ENCODE measurements at places on chromosomes 2 and 18.
A peak's percentile ranks its signal among the peaks of the same experiment; 100 is the strongest.

DNA sequence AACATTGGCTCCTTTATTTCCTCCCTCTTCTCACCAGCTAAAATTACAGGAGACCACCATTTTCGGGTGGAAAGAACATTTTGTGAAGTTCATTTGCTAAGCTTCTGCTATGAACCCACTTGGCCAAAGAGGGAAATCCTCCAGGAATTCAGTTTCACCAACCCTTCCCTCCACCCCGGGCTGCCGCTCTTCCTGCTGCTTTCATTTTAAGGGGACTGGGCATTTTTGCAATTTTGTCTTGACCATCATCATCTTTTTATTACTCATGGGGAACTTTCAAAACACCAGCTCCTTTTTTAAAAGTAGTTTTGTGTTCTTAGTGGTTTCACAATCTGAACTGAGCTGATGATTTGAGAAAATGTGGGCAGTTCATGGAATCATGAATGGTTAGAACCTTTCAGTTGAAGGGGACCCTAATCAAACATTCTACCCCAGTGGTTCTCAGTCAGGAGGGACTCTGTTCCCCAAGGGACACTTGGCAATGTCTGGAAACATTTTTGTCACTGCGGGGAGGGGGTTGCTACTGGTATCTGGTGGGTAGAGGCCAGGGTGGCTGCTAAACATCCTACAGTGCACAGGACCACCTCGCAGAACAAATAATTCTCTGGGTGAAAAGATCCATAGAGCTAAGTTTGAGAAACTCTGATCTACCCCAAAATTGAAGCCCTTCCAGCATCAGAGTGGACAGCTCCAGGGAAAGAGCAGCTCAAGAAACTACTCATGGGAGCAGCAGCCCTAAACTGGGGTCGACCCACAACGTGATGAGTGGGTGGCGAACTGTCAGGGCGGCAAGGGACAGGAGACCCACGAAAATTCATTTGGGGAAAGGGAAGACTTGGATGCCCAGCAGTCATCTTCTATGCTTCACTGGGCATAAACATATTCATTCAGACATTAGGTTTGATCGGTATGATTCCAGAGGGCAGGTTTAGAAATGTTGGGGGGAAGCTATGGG lies 92.9 kb downstream of the ACKR3 start:
- DNase-seq = no peak

GRCh38 chr2:176138526-176138922 lies 9.0 kb downstream of the HOXD8 start:
- no peak for DNase-seq

GRCh38 chr18:6327895-6328620 lies 86.7 kb downstream of the L3MBTL4 start:
- no peak for DNase-seq

- DNase-seq = no peak
Measured at GRCh38 chr2:239962890-239963591, 62.1 kb downstream of the NDUFA10 start.

DNA sequence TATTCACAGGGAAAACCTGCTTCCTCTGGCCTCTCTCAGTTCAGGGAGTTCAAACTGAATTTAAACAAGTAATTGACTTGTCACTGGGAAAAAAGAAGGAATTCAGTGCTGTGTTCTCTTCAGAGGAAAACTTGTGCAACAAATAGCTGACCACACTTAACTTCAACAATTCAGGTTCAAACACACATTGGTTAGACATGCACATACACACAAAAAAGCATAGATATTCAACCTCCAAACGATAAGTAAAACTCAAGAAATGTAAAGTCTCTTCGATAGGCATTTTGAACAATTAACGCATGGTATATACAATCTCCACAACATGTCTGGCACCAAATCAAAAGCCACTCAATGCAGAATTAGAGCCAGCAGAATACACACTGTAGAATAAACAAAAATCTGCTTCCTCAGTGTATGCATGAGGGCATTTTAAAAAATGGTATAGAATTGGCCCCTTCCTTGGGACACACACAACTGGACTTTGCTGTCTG lies 269.0 kb downstream of the TCF4 start:
- DNase-seq = no peak

DNA sequence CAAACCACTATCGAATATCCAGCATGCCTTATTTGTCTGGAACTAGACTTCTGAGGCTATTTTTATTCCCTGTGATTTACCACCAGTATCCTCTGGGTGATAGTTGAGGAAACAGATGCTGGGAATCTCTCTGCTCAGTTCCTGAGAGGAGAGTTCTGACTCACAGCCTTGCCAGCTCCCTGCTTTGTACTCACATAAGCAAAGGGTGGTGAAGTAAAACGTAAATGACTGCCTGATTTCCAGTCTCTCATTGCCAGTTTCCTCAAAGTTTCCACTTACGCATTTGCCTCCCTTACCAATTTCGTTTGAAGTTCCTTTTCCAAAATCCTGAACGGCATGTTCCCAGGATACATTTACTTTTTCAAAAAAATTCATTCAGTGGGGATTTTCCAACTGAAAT lies 69.2 kb upstream of the HNRNPA3 start:
- DNase-seq = peak; percentile 31

- no peak for DNase-seq
Measured at GRCh38 chr2:31238126-31238905, 4.4 kb downstream of the EHD3 start.

GRCh38 chr2:178449700-178450523 lies 1.1 kb downstream of the PRKRA start:
- DNase-seq = no peak

GRCh38 chr2:11520092-11520693 lies 13.7 kb upstream of the GREB1 start:
- DNase-seq = no peak

DNA sequence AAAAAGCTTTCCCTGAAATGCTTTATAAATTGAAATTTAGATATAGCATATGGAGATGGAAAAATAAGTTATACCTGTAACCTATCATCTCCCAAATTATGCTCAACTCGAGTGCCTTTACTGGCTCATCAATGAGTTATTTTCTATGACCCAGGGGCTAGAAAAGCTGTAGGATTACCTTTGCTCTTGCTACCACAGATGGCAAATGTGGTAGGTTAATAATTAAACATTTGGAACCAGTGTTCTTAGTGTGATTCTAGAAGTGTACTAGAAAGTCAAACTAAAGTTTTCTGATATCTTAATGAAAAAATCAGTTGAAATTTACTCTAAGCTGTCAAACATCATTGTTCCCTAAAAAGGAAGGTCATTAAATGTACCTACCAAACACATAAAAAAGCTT lies 22.5 kb downstream of the ALS2 start:
- DNase-seq = no peak

- no peak for DNase-seq
Measured at GRCh38 chr2:16664052-16664731, 1.4 kb downstream of the CYRIA start.

- no peak for DNase-seq
Measured at GRCh38 chr2:12057436-12058166, 311.2 kb downstream of the LPIN1 start.

GRCh38 chr2:218658671-218659257 lies 659 bp downstream of the ZNF142 start:
- DNase-seq = no peak

DNA sequence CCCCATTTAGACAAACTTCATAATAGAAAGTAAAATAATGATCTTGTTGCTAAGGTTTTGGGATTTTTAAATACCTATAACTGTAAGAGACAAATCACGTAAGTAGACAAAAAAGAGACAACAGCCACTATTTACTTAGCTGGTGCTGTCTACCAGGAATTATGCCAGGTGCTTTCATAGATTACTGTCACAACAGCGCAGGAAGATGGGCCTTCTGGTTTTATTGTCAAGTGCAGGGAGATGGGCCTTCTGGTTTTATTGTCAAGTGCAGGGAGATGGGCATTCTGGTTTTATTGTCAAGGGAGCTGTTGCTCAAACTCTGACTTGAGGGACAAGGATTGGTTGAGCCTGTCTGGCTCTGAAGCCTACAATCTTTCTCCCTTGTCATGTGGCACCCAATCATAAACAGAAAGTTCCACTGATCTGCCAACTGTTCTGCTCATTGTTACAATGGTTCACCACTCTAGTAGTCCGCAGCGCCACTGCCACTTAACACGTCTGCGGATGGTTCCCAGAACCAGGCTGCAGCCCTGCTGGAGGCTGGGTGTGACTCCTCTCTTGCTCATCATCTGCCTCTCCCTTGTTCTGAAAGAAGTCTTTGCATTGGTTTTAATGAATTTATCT lies 95.0 kb downstream of the RNF144A start:
- peak; percentile 98 for DNase-seq

Measured in SHP77 treated with DMSO at 0.1 percent for 48 hours (cell line).